ENCODE measurements at places on chromosomes 3 and 15.

- peak; percentile 25 for DNase-seq
These were observed 1.0 kb downstream of the MYO9A start for GRCh38 chr15:72116731-72117485.

GRCh38 chr3:157335233-157336076 is 101.2 kb upstream of the PTX3 start:
- DNase-seq = no peak

GRCh38 chr3:61685755-61686154 is 124.4 kb downstream of the PTPRG start:
- no peak for DNase-seq

DNA sequence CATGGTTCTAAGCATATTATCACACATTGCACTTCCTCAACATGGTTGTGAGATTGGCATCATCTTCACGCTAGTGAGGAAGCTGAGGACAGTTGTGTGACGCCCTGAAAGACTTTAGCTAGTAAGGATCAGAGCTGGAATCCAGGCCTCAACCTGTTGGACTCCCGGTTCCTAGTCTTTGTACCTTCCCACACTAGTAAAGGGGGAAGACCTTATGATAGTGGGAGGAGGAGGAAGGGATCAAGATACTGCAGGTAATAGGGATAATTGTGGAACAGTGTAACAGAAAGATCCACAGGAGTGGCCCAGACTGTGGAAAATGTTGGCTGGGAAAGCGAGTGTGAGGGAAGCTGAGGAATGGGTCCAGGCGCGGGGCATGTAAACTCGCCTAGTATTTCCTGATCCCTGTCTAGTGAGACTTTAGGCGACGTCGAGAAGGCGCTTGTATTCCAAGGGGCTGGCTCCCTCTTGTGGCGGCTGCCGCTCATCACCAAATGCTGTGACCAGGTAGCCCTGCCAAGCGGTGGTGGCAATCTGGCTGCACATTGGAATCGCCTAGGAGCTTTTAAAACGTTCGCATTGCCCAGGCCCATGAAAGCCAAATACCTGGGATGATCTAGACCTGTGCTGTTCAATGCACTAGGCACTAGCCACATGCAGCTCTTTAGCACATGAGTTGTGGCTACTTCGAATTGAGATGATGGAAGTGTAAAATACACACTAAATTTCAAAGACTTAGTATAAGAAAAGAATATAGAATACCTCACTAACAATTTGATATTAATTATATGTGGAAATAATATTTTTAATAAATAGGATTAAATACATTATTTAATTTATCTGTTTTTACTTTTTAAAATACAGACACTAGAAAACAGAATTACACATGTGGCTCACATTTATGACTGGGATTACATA is 38.8 kb upstream of the CLDN18 start:
- peak; percentile 72 for DNase-seq

GRCh38 chr3:14570864-14571263 is 30.7 kb upstream of the GRIP2 start:
- DNase-seq = no peak

DNA sequence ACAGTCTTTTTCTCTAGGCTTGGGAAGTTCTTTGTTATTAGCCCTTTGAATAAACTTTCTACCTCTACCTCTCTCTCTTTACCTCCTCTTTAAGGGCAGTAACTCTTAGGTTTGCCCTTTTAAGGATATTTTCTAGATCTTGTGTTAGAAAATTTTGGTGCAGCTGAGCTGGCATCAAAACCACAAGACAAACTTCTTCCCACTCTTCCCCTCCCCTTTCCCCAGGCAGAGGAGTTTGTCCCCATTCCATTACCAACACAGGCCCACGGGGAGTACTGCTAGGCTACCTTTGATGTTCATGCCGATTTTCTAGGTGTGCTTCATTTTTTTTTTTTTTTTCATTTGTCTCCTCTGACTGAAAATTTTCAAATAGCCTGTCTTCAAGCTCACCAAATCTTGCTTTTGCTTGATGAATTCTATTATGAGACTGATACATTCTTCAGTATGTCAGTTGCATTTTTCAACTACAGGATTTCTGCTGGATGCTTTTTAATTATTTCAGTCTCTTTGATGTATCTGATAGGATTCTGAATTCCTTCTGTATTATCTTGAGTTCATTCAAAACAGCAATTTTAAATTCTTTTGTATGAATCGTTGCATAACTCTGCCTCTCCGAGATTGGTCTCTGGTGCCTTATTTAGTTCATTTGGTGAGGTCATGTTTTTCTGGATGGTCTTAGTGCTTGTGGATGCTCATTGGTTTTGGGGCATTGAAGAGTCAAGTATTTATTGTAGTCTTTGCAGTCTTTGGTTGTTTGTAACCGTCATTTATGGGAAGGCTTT is 112.0 kb downstream of the UBE2E2 start:
- no peak for DNase-seq

DNA sequence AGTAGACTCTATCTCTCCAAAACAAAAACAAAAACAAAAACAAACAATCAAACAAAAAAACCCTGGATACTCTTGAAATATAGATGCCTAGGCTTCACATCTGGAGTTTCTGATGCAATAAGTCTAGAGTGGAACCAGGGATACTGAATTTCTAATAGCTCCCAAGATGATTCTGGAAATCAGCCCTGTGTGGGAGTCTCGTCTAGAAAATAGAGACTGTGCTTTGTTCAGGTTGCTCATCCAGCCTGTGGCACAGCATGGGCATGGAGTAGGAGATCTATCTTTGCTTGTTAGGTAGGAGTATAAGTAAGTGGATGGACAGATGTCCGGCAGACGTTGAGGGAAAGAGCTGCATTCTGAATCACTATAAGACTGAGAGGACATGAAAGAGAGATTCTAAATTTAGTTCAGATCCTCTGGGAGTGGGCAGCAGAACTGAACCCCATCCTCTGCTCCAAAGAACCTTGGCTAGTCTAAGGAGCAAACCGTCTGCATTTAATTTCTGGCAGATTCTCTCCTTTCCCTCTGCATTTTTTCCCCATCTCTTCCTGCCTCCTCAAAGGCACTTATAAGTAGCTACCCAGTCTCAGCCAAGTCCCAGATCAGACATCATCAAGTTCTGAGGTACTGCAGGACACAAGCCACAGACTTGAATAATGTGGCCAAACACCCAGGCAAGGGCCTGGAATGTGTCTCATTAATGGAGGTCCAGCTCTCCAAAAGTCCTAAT is 92.6 kb upstream of the STRIT1 start:
- DNase-seq = no peak

DNA sequence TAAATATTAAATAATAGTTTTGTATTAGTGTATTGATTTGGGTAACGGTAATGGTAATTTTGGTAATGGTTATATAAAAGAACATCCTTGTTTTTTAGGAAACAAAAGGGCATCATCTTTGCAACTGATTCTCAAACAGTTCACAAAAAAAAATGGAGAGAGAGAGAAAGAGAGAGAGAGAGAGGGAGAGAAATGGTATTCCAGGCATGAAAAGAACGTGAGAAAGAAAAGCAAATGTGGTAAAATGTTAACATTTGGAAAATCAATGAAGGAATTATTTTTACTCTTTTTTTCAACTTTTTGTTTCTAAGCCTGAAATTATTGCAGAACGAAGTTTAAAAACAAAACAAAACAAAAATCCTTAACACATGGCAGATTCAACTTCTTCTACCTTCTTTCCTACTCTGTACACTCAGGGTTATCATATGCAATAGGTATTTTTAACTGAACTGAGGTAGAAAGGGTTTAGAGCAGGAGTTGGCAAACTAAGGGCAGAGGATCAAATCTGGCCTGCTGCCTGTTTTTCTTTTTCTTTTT is 2.2 kb upstream of the GLB1 start:
- DNase-seq = no peak

GRCh38 chr3:16253601-16254000 is 11.1 kb downstream of the DPH3 start:
- DNase-seq = no peak

DNA sequence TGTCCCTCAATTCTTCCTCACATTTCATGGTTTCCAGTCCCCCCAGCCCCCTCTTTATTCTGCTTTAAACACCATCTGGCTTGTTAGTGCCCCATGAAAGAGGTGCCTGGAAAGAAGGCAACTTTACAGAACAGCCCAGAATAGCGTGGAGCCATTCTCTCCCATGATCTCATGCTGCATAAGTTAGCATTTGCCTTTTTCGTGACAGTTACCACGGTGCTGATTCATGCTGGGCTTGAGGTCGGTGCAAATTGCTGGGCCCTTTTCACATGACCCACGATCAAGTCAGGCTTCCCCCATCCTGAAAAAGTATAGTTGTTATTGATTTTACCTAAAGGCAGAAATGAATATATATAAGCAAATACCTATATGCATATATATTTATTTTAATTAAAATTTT is 29.6 kb downstream of the SQOR start:
- DNase-seq = no peak

- DNase-seq = no peak
These were observed 108.4 kb upstream of the VEPH1 start for GRCh38 chr3:157611536-157612076.

DNA sequence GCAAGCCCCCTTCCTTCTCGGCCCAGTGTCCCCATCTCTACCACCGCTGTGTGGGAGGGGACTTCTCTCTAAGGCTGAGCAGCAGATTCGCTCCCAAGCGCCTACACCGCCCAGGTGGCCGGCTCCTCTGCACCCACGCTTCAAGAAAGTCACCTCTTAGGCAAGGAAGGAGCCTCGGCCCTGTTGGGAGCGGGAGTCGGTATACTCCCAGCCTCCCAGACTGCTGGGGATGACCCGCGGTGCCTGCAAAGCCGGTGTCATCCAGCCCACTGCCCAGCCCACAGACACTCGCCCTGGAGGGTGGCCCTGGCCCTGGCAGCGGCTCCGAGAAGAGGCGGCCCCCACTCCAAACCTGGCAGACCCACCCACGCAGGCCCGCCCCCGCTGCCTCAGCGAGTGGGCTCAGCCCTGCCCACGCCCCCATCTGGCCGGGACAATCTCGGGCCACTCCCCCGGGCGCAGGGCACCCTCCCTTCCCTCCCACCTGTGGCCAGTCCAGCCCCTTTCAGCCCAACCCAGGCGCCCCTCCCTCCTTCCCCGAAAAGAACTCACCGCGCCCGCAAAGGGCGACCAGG is 396 bp downstream of the CHRNB4 start:
- no peak for DNase-seq

DNA sequence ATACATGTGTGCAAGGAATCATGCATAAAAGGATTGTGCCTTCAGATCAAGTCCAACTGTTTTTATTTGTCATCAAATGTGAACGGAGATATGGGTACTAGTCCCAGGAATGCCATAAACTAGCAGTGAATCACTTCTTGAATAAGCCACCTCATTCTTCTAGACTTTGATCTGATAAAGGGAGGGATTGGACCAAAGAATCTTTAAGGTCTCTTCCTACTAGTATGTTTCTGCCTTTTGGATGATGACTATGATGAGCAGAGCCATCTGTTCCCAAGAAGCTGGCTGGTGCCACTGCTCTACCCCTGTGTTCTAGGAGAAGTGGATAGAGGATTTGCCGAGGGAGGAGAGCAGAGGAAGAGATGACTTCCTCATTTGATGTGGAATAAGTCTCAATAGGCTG is 28.8 kb upstream of the UACA start:
- DNase-seq = no peak

GRCh38 chr15:39022532-39023305 is 458.1 kb upstream of the RASGRP1 start:
- no peak for DNase-seq

- DNase-seq = no peak
These were observed 103.4 kb upstream of the SELENOK start for GRCh38 chr3:53994986-53995603.

GRCh38 chr3:112111785-112112402 is 21.2 kb downstream of the GCSAM start:
- peak; percentile 68 for DNase-seq

DNA sequence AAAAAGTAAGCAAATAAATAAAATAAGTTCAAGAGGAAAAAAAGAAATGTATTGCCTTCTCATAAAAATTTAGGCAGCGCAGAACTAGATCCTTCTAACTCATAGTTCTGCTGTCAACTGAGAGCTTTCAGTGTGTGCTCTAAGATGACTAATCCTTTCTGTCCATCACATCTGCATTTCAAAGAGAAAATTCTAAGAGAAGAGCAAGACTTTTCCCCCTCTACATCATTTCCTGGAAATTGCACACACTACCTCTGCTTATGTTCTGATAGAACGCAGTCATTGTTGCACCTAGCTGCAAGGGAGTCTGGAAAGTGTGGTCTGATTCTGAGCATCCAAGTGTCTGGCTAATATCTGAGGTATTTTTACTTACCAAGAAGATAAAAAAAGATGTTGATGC is 39.6 kb upstream of the SLCO3A1 start:
- no peak for DNase-seq

DNA sequence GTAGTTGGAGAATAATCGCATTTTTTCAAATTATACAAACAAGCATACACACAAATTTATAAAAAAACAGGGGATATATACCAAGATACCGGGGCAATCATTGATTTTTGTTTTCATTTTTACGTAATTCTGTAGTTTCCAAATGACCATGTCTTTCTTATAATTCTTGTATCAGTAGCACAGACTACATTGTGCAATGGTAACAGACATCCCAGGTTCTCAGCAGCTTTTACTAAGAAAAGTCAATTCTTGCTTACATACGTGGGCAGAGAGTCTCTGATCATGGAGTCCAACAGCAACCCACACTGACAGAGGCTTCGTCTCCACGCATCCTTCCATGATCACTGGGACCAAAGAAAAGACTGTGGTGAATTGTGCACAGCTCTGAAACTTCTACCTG is 441.3 kb downstream of the TBL1XR1 start:
- no peak for DNase-seq

DNA sequence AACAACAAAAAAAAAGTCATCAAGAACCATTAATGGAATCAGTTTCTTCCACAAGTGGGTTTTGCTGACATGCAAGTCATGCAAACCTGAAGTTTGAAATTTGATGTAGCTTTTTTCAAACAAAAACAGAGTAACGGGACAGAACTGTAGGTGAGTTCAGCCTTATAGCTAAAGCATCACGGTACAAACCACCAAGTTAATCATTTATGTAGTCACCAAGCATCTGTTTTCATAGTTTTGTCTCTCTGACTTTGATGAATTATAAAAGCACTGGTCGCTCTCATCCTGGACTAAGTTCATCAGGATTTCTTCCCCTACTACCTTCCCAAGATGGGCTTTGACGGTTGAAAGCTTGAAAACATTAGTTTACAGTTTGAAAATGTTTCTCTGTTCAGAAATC is 117.0 kb upstream of the SAMMSON start:
- DNase-seq = no peak

- DNase-seq = no peak
These were observed 3.9 kb downstream of the EPM2AIP1 start for GRCh38 chr3:36989005-36989404.

DNA sequence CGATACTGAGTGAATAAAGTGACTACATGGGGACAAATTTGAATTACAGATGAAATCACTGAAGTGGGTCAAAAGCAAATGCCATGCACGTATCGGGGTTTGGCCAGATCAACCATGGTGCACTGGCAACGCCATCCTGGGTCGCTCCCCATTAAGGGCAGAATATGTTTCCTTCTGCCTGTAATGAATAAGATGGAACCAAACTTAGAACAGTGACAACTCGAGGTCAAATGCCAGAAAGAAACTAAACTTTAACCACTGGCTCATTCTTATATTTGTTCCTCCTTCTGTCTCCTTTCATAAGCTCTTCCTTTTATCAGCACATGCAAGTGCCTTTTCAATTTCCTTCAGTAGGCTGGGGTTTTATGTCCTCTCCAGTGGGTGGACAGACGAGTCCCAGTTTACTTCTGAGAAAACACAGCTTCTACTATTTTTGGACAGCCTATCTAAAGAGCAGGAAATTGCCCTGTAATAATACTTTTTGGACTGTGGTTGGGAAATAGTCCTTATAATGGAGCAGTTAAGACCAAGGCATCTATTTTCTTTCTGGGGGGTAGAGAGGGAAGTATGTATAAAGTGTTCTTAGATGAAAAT is 61.4 kb downstream of the WHAMM start:
- DNase-seq = no peak
